ENCODE measurements at places on chromosomes 2 and 18.

- no peak for DNase-seq
These were observed at the start of gene ATP8B1 for GRCh38 chr18:57803103-57803969. ATP8B1 (minus strand) TSS chr18:57803315; CDS start chr18:57731807, 71,508 bp downstream.

GRCh38 chr2:23425338-23425871, 40.4 kb downstream of the KLHL29 start:
- no peak for DNase-seq

DNA sequence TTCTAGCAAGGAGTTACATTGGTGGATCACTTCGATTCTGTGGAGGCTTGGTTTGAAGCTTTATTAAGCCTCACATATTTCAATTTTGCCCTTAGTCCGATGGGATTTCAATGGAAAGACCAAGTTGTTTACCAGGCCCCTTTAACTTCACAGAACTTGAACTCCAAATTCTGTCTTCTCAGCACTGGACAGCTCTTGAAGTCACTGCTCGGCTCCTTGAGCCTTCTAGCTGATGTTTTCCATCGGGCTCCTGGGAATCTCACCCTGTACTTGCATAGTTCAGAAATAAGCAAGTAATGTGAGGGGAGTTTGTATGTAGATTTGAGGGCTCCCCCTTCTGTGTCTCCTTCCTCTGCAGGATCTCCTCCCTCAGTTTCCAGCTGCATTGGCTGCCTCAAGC, 15.1 kb downstream of the OXER1 start:
- no peak for DNase-seq

GRCh38 chr2:1898461-1899395, 154.4 kb upstream of the PXDN start:
- DNase-seq = no peak

DNA sequence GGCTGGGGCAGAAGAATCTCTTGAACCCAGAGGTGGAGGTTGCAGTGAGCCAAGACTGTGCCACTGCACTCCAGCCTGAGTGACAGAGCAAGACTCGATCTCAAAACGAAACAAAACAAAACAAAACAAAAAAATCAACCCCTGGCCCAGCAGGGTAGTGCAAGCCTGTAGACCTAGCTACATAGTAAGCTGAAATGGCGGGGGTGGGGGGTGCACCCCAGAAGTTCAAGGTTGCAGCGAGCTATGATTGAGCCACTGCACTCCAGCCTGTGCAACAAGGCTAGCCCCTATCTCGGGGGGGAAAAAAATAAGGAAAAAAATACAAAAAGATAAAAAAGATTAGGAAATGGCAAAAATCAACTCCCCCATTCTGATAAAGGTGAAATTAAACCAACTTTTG, 6.4 kb downstream of the ATL2 start:
- no peak for DNase-seq

- no peak for DNase-seq
These were observed 8.2 kb downstream of the CDH2 start for GRCh38 chr18:28168725-28169124.

GRCh38 chr18:47174545-47175116, 1.5 kb downstream of the IER3IP1 start:
- DNase-seq = no peak

DNA sequence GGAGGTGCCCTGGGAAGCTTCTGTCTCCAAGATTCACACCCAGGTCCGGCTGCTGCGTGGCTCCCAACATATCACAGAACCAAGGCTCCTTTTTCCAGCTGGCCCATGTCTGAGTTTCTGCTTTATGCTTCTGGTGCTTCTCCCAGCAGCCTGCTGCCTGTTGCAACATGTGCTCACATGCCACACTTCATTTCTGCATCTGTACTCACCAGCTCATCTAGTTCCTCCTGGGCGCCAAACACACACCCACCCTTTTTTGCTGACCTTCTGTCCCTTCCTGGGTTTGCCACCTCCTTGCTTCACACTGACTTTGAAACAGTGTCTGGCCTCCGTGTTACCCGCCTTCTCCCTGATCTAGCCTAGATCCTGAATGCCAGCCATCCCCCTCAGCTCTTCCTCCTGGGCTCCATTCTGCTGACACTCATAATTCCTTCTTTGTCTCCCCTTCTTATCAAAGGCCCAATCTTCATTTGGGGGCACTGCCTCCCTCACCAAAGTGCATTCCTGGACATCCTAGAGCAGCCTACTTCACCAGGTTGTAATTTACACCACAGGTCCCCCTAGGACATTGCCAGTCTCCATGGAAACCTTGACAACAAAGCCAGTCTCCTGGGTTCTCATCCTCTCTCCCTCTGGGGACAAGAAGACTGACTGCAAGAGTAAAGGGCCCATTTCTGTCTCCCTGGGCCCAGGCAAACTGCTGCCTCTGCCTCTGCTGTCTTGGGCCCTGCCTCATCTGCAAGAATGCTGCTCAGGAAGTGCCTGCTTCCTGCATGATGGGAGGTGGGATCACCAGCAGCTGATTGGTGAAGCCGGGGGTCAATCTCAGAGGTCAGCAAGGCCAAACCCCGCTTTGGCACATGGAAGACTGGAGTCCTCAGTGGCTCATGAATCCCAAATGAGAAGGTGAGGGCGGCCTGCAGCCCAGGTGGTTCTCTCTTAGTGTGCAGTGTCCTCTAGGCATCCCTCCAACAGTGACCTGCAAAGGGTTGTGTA, 13.9 kb upstream of the PROM2 start:
- DNase-seq = no peak

GRCh38 chr2:26245810-26246209, 1.1 kb downstream of the HADHB start:
- no peak for DNase-seq

DNA sequence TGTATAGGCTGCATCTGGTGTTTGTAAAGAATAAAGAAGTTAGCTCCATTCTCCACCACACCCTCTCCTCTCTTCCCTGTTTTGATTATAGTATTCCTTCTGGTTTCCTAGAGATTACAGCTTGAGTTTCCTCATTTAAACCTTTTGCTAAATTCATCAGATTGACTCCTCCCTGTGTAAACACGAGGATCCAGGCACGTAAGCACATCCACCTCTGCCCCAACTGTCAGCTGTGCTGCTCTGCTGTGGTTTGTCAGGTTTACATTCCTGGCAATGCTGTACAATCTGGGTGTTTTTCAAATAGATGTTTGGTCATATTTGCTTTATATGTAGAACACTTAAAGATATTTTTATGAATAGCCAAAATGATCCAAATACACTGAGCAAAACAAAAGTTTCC, 302.8 kb downstream of the PTGR3 start:
- no peak for DNase-seq

DNA sequence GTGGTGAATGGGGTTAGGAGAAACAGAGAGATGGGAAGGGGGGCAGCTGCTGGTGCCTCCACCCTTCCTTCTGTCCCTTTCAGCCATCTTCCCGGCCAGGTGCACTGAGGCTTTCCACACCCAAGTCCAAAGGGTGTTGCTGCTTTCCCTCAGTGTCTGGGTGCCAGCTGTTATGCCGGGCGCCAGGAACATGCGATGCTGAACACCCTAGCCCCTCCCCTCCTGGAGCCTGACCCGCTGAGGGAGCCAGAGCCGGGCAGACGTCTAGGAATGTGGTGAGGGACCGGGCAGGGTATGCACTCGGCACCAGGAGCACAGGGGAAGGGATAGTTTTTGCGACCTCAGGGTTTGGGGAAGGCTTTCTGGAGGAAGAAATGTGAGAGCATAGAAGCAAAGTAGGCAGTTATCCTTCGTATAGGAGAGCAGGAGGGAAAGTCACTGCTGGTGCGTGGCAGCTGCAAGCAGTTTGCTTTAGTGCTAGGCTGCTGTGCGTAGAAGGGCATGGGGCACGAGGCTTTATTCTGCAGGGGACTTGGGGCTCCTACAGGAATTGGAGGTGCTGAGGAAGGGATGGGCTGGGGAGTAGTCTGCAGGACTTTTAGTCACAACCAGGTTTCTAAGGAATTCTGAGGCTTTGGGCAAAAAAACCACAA, 147.7 kb downstream of the TSN start:
- DNase-seq = no peak

DNA sequence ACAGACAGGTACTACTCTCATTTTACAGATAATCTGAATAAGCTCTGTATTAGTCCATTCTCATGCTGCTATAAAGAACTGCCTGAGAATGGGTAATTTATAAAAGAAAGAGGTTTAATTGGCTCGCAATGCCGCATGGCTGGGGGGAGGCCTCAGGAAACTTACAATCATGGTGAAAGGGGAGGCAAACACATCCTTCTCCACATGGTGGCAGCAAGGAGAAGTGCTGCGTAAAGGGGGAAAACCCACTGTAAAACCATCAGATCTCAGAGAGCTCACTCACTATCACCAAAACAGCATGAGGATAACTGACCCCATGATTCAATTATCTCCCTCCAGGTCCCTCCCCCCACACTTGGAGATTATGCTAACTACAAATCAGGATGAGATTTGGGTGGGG, 254.4 kb downstream of the KCNE4 start:
- DNase-seq = no peak

- no peak for DNase-seq
These were observed 2137.3 kb upstream of the CELF4 start for GRCh38 chr18:39702888-39703287.

DNA sequence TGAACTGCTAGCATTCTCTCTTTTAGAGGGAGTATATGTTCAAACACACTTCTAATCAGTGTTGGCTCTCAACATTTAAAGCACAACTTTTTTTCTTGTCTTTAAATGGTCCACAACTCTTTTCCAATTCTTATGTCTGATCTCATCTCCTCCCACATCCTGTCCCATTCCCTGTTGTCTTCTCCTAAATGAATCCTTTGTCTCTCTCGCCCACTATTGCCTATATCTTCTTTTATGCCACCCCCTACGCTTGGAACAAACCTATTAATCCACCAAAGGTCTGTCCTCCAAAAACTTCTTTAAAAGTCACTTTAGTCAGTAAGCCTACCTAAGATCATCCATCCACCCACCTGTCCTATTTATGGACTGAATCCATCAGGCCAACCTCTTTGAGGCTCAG, 235.5 kb upstream of the SMAD7 start:
- no peak for DNase-seq

- no peak for DNase-seq
These were observed 14.5 kb upstream of the SEH1L start for GRCh38 chr18:12933327-12933726.

GRCh38 chr18:48693625-48694262, 154.9 kb downstream of the CTIF start:
- DNase-seq = no peak
